ENCODE measurements at places on chromosomes 3 and 15.

GRCh38 chr15:74525945-74526344, 15.1 kb upstream of the ARID3B start:
- no peak for DNase-seq

DNA sequence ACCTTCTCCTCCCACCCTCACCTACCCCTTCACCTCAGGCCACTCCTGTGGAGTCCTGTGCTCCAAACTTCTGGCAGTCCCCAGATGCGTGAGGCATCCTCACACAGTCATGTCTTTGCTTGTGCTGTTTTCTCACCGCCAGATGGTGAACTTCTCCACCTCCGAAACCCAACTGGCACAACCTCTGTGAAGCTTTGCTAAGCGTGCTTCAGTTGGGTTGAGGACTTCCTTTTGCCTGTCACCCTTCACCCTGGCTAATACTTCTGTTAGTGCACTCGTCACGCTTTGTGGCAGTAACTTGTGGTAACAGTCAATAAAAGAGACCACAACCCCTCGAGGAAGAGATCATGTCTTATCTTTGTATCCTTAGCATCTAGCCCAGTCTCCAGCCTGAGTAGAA, 42.0 kb upstream of the SKOR1 start:
- no peak for DNase-seq

GRCh38 chr3:49998326-49998725, 58.4 kb downstream of the RBM6 start:
- DNase-seq = no peak

DNA sequence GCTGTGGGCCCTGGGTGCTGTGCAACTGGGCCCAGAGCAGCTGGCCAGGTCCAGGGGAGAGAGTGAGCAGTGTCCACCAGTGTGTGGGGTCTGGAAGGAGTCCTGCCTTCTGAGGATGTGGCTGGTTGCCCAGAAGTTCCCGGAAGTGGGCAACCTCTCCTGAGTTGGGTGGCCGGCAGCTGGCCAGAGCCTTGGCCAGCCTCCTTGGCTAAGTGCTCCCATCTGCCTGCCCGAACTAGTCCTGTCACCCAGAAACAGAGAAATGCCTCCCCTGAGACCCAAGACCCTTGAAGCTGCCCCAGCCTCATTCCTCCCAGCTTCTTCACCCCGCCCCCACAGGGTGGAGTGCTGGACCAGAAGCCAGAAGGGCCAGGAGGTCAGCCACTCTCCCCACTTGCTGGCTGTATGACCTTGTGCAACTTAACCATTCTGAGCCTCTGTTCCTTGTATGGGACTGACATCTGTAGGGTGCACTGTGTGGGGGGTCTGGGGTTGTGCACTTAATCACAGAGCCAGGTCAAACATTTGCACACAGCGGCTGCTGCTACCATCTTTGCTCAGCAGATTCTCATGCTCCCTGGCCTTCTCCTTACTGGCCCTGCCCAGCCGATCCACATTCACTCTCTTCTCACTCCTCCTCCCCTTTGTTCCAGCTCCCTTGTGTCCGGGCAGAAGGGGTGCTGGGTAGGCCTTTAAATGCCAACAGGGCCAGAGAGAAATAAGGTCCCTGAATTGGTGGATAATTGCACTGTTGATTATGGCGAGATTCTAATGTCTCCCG, 7.5 kb upstream of the ALAS1 start:
- DNase-seq = no peak

GRCh38 chr15:71551566-71551965, 258.8 kb upstream of the NR2E3 start:
- DNase-seq = no peak

GRCh38 chr15:85407421-85408269, 27.2 kb downstream of the AKAP13 start:
- no peak for DNase-seq

GRCh38 chr3:74067296-74067695, 442.6 kb upstream of the PDZRN3 start:
- no peak for DNase-seq

DNA sequence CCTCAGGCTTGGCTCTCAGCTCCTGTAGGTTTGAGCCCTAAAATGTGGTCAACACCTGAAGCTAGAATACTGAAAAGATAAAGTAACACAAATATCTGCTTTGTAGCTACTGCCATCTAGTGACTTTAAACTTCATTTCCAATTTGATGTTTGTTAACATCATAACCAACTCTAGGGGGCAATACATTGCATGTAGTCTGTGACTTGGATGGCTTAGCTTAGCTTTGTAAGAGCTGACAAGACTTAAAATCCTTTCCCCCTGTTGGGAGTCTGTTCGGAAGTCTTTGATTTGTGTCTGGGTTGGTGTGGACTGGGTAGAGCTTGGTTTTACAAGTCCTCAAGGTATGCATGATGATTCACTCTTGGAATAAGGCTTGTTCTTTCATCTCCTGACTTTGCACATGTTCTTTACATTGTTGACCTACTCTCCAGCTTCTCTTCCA, 51.7 kb downstream of the SCN11A start:
- no peak for DNase-seq

- DNase-seq = no peak
Observed at GRCh38 chr3:172517859-172518466, 5.3 kb downstream of the TNFSF10 start.

- no peak for DNase-seq
Observed at GRCh38 chr3:97917813-97918536, 54.3 kb downstream of the RIOX2 start.

DNA sequence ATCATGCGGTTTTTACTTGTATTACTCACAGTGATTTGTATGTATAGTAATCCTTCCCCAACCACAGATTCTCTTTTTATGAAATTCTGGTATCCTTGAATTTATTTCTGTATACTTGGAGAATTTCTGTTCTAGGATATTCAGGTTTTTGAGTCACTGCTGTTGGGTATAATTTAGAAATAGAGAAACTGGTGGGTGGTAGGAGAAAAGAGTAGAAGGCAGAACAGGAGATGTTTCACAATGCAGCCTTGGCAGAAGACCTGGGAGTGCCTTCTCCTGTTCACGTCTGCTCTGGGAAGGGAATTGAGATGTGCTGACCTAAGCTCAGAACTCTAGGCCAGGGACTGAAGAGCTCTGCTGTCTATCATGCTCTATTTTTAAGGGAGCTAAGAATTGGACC, 193.6 kb downstream of the EPHB1 start:
- no peak for DNase-seq

DNA sequence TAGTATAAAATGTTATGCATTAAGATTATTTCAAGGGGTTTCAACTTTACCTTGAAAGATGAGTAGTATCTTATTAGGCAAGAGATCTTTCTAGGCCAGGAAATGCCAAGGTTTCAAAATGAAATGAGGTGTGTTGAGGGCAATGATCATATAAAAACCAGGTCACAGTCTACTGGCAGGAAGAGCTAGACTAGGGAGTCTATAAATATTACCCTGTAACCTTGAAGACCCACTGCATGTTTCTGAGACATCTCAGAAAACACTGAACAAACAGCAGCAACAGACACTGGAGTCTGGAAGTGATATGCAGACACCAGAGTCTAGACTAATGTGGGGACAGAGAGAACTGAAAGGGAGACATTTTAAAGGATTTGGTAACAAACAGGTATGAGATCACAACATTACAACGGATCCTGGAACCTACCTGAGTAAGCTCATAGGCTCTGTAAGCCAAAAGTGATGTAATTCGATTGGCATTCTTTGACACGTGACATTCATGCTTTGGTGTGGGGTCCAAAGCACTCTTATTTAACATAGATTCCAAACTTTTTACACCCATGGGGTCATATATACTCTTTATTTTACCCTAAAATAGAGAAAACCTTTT, 15.0 kb downstream of the TASOR start:
- no peak for DNase-seq

- no peak for DNase-seq
Observed at GRCh38 chr3:100097919-100098783, 16.1 kb downstream of the FILIP1L start.

- no peak for DNase-seq
Observed at GRCh38 chr3:186185194-186185787, 76.4 kb upstream of the ETV5 start.

DNA sequence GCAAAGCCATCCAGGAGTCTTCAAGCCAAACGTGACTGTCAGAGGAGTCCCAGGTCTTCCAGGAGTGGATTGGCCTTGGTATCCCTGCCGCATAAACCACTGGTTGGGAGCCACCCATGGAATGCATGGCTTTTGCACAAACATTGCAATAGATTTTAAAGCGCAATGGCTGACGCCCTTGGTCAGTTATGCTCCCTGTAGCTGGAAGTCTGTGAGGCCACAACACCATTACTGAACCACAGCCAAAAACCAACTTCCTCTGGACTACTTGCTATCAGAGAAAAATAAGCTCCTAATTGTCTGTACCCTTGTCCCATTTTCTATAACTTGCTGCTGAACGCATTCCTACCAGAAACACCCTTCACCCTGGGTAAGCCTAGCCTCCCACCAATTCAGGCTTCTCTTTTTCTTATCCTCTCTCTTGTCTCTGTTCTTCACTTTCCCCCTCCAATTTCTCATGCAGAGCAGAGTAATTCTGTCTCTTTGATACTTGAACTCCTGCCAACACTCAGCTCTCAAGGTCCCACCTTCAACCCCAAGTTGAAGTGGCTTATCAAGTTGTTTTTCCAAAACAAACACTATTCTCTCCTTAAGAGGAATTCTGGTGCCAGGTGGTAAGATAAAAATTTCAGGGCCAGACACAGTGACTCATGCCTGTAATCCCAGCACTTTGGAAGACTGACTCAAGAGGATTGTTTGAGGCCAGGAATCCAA, 176.4 kb upstream of the UBE2E1 start:
- DNase-seq = no peak

GRCh38 chr3:149332227-149332765, 1.1 kb downstream of the TM4SF18 start:
- DNase-seq = no peak

DNA sequence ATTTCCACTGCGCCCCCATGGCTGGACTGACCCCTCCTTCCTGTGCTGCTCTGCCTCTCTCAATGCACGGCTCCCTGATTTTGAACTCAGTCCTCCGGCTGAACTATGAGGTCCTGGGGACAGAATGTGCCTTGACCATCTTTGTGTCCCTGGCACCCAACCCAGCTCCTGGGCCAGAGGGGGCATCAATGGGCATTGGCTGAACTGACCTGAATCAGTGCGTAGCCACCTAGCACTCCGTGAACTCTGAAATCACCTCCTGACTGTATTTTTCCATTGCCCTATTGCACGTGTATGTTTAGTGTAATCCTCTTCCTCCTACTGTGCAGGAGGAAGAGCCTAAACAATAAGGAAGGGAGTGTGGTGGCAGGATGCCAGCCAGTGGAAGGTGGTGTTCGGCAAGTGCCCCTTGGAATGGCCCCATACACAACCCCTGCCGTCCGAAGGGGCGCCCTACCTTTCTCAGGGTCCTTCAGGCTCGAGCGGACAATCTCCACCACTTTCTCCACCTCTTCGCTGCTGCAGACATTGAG, 33.5 kb downstream of the BDH1 start:
- no peak for DNase-seq

GRCh38 chr15:34644061-34644460, 60.6 kb upstream of the GOLGA8B start:
- no peak for DNase-seq

DNA sequence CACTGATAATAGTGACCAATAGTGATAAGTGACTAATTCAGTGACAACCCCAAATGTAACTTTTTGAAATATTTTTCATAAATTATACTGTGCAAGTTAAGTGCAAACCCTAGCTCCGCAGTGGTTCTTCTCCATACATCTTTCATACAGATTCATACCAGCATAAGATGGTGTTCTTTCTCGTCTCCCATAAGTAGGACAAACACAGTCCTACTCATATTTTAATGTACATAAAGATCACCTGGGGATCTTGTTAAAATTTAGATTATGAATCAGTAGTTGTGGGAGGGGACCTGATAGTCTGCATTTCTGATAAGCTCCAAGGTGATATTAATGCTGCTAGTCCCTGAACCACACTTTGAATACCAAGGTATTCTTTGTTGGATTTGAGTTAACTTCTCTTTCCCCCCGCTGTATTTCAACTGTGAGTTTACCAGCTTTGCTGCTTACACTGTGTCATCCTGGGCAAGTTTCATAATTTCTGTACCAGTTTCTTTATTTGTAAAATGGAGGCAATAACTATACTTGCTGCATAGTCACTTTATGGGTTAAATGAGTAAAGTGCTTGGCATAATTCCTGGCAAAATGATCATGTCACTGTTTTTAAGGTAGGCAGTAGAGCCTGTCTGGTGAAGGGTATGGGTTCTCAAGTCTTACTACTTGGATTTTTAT, 34.7 kb upstream of the C3orf38 start:
- no peak for DNase-seq

- no peak for DNase-seq
Observed at GRCh38 chr3:52091586-52092270, 35.4 kb upstream of the DUSP7 start.

DNA sequence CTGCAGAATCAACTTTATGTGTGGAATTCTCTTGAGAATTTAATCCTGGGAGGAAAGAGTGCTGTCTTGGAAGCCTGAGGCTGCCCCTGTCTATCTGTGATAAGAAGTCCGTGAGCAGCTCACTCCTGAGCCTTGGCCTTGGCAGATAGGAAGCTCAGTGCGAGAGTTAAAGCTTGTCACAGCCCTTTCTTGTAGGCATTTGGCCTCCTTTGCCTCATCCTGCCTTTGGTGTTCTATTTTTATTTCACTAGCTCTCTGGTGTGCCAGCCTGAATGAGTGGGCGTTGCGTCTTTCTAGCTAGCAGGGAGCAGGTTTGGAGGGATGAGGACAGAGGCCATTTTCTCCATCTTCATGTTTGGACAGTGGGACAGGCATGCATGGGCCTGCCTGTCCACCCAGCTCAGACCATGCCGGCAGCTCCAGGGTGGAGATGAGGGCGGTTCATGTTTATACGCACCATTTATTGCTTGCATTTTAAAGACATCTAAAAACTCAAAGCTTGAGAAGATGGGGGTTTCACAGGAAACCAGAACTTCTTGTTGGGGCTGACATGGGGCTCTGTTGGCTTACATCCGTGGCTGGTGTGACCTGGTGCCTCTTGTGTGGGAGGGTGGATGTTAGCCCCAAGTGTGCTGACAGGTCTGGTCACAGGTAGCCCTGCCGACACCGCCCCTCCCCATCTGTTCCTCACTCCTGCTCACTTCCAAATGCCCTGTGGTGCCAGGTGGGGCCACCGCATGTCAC, 29.8 kb downstream of the IRAK2 start:
- no peak for DNase-seq
